Osteoblast (primary cell): ENCODE measurements at places on chromosomes 12 and 14. TPM values are rescaled to one million over a fixed set of nuclear protein-coding genes. Genes with fewer than 3 reads are reported as not detected.
A peak's percentile ranks its signal among the peaks of the same experiment; 100 is the strongest.

DNA sequence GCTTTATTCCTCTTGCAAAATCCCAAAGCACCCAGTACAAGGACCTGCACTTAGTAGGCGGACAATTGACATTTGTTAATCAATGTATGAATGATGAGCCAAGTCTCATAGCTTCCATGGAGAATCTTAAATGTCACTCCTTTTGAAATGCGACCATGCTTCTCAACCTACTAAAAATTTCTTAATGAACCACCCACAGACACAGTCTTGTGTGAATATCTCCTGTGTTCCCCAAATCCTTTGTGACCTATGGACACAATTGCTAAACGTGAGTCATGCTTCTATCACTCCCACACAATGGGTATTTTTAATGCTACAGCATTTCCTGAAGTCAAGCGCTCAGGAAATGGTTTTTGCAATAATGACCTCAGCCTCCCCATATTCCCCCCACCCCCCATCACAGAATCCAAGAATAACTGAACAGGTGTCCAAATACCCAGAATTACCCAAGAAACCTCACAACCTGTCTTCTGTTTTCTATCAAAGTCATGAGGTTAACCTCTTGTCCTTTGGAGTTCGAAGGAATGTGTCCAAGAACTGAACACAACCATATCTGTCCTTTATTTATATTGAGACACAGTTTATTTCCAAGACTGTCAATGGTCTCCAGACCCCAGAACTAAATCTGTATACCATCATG is 163.6 kb upstream of the PLEKHG7 start:
- DNase-seq, result peak; percentile 83

DNA sequence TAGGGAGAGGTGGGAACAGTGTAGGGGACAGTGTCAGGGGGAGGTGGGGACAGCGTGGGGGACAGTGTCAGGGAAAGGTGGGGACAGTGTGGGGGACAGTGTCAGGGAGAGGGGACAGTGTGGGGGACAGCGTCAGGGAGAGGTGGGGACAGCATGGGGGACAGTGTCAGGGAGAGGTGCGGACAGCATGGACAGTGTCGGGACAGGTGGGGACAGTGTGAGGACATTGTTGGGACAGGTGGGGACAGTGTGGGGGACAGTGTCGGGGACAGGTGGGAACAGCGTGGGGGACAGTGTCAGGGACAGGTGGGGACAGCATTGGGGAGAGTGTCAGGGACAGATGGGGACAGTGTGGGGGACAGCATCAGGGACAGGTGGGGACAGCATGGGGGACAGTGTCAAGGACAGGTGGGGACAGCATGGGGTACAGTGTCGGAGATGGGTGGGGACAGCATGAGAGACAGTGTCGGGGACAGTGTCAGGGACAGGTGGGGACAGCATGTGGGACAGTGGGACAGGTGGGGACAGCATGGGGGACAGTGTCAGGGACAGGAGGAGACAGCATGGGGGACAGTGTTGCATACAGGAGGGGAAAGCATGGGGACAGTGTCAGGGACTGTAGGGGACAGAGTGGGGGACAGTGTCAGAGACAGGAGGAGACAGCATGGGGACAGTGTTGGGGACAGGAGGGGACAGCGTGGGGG is 139.0 kb downstream of the TMEM121 start:
- DNase-seq, result peak; percentile 39

DNA sequence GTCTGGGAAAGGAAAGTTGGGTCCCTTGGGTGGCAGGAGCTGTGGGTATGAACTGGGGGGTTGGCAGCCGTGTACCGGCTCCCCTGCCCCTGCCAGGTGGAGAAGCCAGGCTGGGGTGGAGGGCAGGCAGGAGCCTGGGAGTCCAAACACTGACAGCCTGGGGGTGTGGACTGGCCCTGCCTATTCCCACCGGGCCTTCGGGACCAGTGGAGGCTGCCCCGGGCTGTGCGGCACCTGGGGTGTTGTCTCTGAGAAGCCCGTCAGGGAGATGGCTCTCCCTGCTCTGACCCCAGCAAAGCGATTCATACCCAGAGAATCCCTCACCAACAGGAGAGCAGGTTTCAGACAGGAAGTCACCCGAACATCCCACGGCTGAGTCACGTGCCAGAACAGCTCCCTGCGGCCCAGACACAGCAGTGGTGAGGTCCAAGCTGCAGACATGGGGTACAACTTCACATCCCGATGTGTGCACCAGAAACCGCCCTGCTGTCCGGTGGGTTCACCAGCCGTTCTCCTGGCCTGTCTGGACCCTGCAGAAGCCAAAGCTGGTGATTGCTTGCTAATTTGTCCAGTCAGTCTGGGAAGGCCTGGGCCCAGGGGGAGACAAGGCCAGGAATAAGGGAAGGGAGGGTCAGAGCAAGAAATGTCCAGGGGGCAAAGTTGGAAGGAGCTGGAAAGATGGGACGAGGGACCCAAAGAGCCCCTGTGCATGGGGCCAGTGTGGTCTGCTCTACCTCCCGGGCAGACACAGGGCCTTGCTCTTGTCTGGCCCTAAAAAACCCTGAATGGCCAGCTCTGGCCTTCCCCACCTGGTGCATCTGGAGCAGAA is 2.1 kb upstream of the GPR132 start:
- DNase-seq, result peak; percentile 91

DNA sequence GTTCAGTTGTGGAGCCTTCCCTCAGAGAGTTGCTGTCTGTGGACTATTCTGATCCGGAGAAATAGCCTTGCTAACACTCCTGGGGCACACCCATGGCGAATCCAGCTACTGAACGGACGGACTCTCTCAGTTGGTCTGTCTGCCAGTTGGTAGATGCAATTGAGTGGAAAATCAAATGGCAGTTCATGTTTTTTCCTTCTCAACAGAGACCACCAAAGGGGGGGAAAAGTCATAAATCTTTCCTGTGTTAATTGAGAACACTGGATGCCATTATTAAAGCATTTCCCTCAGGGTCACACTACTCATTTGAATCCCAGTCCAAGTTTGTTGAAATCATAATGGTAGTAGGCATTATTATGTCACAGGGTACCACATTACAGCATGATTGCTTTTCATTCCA is 354.3 kb upstream of the FAR2 start:
- DNase-seq, result no peak

DNA sequence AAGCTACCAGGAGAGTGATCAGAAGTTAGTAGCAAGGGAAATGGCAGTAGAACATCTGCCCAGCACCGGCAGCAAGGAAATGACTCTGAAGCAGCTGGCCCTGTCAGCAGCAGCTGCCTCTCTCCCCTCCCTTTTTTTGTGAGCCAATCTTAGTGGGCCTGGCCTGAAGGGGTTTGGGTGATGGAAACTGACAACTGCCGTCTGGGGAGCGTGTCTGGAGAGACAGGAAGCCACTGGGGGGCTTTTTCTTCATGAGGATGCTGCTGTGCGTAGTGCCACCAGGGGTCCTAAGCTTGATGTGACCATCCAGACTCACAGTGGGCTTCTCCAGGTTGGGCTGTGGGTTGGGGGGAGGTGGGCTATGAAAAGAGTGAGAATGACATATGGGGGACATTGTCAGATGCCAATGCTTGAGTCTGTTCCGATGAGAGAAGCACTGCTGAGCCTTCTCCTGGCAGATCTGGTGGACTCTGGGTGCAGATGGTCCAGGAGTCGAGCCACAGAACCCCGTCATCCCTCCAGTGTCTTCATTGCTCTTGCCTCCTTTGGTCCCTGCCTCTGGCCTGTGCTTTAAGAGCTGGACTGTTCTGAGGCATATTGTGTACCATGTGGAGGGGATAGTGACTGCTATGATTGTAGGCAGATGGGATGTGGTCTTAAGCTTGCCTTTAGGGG is 87.6 kb upstream of the HIF1A start:
- no peak for DNase-seq

DNA sequence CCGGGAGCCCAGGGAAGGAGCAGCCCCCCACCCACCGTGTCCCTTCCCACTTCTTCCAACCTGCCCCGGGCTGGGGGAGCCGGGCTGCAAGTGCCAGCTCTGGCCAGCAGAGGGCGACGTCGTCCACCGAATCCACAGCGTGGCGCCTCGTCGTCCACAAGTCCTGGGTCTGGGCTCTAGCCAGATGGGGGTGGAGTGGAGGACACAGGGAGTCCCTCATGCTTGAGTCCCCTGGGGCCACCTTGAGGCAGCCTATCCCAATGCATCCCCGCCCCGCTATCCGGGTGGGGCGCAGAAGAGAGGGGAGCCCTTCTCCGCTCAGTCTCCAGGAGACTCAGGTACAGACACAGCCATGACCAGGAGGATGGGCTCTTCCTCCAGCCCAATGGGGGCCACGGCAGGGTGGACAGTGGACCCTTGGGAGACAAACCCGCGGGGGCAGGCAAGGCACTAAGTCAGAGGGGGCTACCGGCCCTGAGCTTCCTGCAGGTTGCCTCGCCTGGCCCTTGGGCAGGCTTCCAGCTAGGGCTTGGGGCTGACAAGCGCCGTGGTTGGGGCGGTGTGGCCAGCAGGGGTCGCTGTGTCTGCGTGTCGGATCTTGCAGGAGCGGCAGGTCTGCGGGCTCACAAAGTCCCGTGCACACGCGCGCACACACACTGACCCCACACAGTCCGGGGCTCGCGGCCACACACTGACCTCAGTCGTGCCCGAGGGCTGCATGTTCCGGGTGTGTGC is 5.5 kb downstream of the AQP5 start:
- peak; percentile 100 for DNase-seq

GRCh38 chr12:21659383-21659782 is 1.7 kb upstream of the LDHB start:
- DNase-seq, result no peak

GRCh38 chr12:106428384-106428783 is 70.8 kb downstream of the POLR3B start:
- DNase-seq, result no peak

Gene NEUROD4
- not detected in 2 replicates for total RNA-seq

Gene RTL1
- not detected in 2 replicates for total RNA-seq

Gene C14orf180
- total RNA-seq, result not detected in 2 replicates

Gene IGF1
- 0.72 and 0.88 TPM in 2 replicates for total RNA-seq

Gene GPR84
- 0.36 TPM in 1 of 2 replicates, not detected in the other for total RNA-seq

Gene AMDHD1
- total RNA-seq, result 0.29 and 0.36 TPM in 2 replicates
